Activated CD4-positive, alpha-beta T cell treated with anti-CD3 and anti-CD28 coated beads, Interleukin-2, Interleukin-4, amounts not matched to agents 100 ng/mL and 50 ng/mL, durations not matched to agents 16 hours and 8 hours (primary cell): ENCODE measurements at places on chromosomes 1 and 21.

GRCh38 chr21:39503123-39503762, 51.5 kb downstream of the SH3BGR start:
- no peak for DNase-seq

DNA sequence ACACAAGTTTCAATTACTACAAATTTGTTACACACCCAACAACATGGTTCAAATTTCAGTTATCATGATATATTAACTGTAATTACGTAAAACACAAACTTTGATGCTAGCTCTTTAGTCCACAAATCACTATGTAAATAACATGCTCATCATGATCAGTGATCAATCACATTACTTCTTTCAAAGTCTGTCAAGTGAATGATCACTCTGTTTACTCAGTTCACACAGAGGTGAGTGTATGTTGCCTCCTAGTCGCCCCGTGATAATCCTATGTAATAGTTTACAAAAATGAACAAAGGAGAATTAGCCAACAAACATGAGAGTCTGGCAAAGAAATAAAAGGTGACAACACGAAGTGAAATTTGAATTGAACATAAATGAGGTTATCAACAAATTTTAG, 14.3 kb downstream of the EDEM3 start:
- DNase-seq = no peak

DNA sequence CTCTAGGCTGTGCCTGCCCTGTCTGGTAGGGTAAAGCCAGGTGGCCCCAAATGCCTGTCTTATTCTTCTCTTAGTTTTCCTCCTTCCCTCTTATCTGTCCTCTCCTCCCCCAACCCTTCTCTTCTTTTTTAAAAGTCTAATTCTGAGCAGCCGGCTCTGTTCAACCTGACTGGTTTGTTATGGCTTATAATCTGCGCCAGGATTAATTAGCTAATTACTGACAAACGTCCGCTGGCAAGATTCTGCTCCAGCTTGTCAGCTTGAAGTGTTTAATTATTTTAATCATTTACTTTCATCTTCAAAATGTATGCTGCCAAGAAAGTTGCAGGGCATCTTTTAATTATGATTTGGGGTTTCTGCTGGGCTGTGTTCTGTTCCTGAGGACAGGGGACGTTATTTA, 27.2 kb upstream of the PSMB2 start:
- no peak for DNase-seq

DNA sequence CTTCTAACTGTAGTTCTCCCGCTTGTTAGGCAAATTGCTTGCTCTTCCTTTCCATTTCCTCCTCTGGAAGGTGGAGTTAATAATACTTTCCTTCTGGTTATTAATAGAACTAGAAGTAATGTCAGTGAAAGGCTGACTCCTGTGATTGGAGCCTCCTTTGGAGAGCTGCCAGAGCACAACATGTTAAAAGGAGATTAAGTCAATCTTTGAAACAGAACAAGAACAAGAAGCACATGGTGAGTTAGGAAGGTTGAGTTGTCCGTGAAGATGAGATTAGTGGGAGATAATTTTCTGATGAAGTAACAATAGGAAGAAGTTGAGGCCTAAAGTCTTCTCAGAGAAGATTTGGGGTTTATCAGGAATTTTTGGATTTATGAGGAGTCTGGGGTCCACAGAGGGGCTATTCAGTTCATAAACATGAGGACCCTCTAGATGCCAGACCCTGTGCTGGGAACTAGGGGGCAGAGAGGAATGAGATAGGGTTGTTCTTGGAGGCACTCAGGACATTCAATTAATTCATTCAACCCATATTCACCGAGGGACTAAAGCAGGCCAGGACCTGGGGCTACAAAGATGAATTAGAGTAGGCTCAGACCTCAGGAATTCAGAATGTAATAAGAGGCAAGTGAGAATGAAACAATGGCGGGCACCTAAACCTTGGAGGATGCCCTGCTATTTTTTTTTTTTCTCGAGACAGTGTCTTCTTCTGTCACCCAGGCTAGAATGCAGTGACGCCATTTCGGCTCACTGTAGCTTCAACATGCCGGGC, 40.7 kb upstream of the DHCR24 start:
- DNase-seq = no peak

DNA sequence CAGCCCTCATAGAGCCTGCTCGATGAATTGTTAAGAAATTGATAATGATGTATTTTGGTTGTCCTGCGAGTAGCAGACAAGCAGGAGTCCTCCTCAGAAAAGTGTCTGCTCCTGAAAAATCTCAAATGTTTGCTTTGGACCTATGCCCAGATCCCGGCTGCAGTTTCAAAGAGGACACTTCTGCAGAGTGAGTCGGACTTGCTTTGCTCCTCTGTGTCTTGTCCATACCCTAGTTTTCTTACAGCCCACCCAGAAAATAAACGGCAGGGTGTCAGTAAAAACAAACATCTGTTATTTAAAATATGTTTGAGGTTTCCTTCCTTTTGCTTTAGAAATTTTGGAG, 2.8 kb downstream of the S100A10 start:
- DNase-seq = no peak

GRCh38 chr1:201917362-201918033, 28.8 kb downstream of the SHISA4 start:
- no peak for DNase-seq

GRCh38 chr1:235253219-235253962, 74.6 kb downstream of the ARID4B start:
- peak; percentile 63 for DNase-seq
